NCI-H1417 (cell line): ENCODE measurements at places on chromosomes 5 and 9.
A peak's percentile ranks its signal among the peaks of the same experiment; 100 is the strongest.

DNA sequence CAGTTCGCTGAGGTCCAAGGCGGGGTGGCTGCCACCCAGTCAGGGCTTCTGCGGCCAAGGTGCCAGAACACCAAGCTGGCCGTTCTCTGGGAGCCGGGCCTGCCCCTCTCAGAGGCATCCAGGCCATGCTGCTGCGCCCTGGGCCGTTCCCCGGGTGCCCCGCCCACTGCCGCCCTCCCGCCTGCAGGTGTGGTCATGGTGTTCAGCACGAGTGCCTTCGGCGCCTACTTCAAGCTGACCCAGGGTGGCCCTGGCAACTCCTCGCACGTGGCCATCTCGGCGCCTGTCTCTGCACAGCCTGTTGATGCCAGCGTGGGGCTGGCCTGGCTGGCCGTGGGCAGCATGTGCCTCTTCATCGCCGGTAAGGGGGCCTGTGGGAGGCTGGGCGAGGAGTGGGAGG, 7.7 kb downstream of the SLC2A8 start:
- DNase-seq: no peak

GRCh38 chr5:145776886-145777285, 58.3 kb downstream of the PRELID2 start:
- DNase-seq: no peak

DNA sequence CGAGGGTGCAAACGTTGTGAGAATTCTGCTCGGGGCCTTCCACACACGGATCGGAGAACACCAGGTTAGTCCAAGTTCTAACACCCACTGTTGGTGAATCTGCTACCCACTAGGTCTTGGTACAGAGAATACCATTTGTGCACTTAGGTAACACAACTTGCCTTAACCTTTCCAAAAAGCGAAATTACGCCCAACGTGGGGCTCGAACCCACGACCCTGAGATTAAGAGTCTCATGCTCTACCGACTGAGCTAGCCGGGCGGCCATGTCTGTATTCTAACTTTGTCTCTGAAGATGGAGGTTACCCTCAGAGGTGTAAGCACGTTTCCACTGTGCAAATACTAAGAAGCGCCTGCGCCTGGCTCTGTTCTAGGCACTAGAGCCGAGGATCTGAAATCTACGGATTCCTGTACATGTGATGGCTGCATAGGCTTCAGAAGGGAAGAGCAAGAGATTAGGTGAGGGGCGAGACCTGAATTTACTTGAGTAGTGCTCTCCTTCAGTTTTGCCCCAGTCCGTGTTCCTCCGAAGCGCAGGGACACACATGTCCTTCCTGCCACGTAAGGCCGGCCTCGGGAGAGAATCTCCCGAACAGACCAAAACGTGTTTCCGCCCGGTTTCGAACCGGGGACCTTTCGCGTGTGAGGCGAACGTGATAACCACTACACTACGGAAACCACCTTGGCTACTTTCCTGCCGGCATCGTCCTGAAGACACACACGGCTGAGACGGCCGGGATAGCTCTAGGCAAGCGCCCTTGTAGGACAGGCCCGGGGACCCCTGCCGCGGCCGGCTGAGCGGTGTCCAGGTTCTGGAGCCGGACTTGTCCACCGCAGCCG, 1.1 kb upstream of the TRIM41 start:
- no peak for DNase-seq

- DNase-seq: peak; percentile 91
Measured at GRCh38 chr5:68740226-68740910, 353.4 kb upstream of the SLC30A5 start.
